Heart left ventricle (tissue), 16 donors: ENCODE measurements at places on chromosomes 2 and 18. TPM values are rescaled to one million over a fixed set of nuclear protein-coding genes. Genes with fewer than 3 reads are reported as not detected.

TTC31 gene
- 14.2 TPM for total RNA-seq

GMPPA gene
- total RNA-seq: 16.8 TPM

PCARE gene
- total RNA-seq: 1.6 TPM

LRRTM4 gene
- total RNA-seq: 0.75 TPM

ADAM23 gene
- 81.2 TPM for total RNA-seq

MREG gene
- 2.4 TPM for total RNA-seq

UNC80 gene
- not detected for total RNA-seq

KCNG2 gene
- total RNA-seq: not detected

SGPP2 gene
- total RNA-seq: 21.4 TPM

IL37 gene
- not detected for total RNA-seq

SERPINB4 gene
- not detected for total RNA-seq

NAT8 gene
- total RNA-seq: not detected

ODC1 gene
- 36.4 TPM for total RNA-seq

DIS3L2 gene
- 14.9 TPM for total RNA-seq

MEIS1 gene
- total RNA-seq: 25.8 TPM

PROC gene
- total RNA-seq: not detected

CNNM3 gene
- total RNA-seq: 10.2 TPM

ESPNL gene
- total RNA-seq: 0.64 TPM

TEKT4 gene
- not detected for total RNA-seq
